ENCODE measurements at places on chromosomes 6 and 20. TPM values are rescaled to one million over a fixed set of nuclear protein-coding genes. Genes with fewer than 3 reads are reported as not detected.

DNA sequence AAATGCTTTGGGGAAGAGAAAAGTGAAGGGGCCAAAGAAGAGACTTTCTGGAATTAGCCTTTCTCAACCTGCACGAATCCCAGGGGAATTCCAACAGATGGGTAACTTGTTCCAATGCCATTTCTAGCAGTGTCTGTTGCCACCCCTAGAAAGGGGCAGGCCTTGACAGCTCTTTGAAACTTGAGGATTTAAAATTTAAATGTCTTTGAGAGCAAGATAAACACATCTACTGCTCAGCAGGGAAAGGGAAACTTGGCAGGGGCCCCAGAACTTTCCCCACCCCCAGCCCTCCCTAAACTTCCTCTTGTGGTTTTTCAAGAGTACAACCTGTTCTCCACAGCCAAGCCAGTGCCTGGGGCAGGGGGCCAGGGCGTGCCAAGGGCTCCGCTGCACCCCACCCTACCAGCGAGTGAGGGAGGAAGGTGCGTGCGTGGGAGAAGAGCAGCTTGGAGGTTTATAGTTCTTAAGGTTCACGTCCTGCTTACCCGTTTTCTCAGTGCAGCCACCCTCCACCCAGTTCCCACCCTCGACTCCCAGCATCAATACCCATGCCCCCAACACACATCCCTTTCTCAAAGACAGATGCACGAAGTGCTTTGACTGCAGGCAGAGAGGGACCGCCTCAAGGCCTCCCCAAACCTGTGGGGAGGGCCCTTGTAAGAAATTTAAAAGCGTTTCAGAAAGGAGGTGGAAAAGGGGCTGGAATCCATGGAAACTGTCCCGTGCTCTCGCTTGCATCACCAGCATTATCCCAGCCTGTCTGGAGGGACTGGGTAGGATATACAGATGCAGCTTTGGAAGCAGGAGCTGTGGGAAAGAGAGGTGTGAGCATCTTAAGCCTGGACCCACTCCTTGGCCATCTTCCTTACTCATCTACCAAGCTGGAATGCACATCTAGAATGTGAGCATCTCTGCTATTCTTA, 4.5 kb upstream of the TAF8 start:
- DNase-seq = peak; percentile 98

DNA sequence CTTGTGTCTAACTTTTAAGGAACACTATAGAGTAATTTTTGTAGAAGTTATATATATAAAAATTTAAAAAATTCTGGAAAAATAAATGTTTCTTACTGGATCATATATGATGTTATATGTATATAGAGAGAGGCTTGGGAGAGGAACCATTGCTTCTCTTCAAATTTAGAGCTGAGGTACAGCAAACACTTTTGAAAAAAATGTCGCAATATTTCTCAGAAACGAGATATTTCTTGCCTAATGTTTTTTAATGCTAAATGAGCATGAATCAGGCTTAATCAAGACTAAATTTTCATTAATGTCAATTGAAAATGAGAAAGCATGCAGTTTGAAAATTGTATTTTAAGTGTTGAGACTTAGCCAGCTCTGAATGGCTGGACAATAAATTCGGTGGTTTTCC, 2.6 kb downstream of the PKIB start:
- DNase-seq = no peak

DNA sequence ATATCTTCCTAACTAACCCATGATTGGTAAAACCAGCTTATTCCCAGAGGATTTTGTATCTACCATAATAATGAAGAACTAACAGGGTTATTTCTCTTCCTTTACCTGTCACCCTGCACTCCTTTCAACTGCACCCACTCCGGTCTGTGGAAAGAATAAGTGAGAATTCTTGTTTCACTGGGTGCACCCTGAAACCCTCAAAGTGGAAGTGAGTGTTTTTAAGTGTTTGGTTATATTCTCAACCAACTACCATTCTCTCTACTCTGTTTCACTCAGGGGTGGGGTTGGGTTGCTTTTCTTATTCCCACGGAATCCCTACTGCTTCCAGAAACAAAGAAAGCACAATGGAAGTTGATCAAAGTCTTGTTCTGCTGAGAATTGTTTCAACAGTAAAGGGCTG, 42.6 kb upstream of the KHDRBS2 start:
- no peak for DNase-seq

- no peak for DNase-seq
Measured at GRCh38 chr6:91094341-91094740, 507.5 kb upstream of the MAP3K7 start.

DNA sequence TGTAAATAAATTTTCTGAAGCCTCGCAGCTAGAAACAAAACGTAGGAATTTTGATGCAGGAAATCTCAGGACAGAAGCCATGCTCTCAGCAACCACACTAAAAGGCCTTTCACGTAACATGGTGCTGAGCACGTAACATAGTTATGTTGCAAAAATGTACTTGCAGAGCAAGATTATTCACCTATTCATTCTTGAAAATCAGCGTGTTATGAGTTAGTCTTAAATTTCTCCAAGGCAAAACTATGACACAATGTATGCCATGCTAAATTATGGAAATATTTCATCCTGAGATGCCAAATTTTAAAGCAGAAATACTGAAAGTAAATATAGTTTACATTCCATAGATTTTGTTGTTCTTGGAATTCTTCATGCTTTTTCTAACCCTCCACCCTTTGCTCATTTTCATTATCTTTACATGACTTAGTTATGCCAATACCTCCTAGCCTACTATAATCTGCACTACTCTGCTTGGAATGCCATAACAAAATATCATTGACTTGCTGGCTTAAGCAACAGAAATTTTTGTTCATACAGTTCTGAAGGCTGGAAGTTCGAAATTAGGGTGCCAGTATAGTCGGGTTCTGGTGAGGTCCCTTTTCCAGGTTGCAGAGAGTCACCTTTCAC, 179.8 kb upstream of the BMP5 start:
- no peak for DNase-seq

DNA sequence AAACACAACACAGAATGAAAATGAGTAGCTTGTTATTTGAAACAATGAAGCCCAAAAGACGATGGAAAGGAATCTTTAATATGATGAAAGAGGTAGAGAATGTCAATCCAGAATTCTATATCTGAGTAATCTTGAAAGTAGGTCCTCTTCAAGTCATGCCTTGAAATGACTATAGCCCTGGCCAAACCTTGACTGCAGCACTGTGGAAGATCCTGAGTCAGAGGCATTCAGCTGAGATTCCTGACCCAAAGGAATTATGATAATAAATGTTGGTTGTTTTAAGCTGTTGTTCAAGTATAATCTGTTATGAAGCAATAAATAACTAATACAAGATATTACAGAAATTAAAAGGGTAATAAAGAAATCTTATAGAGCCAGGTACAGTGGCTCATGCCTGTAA, 64.8 kb downstream of the IBTK start:
- no peak for DNase-seq

CDSN gene
- not detected for total RNA-seq

DNA sequence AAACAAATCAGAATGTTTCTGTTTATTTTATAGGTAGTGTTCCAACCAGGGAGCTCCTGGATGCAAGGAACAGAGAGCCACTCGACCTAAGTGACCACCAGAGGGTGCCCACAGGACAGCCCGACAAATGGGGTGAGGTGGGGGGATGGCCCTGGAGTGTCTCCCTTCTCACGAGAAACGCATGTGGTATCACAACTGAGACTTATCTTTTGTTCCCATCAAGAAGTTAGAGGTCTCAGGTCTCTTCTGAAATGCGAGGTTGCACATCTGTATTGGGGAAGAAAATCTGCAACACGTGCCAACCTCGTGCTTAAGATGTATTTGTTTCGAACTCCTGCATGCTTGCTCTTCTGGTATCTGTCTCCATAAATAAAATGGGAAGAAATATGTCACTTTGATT, 104.0 kb downstream of the ISM1 start:
- DNase-seq = peak; percentile 30

MYB gene
- 4.4 TPM for total RNA-seq

AMD1 gene
- total RNA-seq = 66.3 TPM

- DNase-seq = peak; percentile 38
Measured at GRCh38 chr6:169227116-169227515, 26.5 kb downstream of the THBS2 start.

- peak; percentile 69 for DNase-seq
Measured at GRCh38 chr20:1965520-1966351, 28.1 kb downstream of the PDYN start.

DNA sequence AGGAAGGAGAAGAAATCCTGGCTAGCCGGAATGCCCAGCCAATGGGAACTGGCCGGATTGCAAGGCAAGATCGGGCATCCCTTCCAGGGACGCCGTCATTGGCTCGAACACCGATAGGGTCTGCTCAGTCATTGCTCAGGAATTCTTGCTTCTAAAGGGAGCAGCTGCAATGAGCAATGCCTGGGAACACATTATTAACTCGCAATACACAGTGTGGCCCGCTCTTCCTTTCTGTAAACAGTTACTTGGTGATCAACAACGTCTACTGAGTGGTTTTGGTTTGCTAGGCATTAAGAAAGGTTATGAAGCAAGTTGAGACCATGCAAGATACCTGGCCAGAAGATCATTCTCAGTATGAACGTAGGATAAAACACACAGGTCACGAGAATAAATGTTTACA, 165.4 kb upstream of the CITED2 start:
- peak; percentile 69 for DNase-seq

- DNase-seq = no peak
Measured at GRCh38 chr20:53579581-53580375, 13.9 kb downstream of the ZNF217 start.

CD83 gene
- total RNA-seq = 13.6 TPM

WFDC12 gene
- not detected for total RNA-seq

ERVFRD-1 gene
- total RNA-seq = not detected

NFATC2 gene
- total RNA-seq = 7.6 TPM

DNA sequence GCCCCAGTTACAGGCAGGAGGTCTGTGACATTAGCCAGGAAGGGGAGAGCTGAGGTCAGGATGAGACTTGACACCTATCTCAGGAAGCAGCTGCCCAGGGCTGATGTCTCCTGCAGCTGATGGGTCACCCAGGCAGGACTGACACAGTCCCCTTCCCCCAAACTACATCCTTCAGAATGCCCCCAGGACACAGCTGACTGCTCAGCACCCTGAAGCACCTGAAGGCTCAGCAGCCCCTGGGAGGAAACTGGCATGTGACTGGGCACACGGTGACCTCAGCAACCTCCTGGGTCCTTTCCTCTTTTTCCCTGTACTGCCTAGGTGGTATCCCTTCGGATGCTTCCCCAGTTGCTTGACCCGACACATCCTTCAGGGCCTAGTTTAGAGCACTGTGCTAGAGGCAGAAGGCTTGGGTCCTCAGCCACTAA, 1.9 kb downstream of the SDC4 start:
- no peak for DNase-seq

GRCh38 chr6:107077710-107078109, 37.6 kb downstream of the BEND3 start:
- no peak for DNase-seq

DNA sequence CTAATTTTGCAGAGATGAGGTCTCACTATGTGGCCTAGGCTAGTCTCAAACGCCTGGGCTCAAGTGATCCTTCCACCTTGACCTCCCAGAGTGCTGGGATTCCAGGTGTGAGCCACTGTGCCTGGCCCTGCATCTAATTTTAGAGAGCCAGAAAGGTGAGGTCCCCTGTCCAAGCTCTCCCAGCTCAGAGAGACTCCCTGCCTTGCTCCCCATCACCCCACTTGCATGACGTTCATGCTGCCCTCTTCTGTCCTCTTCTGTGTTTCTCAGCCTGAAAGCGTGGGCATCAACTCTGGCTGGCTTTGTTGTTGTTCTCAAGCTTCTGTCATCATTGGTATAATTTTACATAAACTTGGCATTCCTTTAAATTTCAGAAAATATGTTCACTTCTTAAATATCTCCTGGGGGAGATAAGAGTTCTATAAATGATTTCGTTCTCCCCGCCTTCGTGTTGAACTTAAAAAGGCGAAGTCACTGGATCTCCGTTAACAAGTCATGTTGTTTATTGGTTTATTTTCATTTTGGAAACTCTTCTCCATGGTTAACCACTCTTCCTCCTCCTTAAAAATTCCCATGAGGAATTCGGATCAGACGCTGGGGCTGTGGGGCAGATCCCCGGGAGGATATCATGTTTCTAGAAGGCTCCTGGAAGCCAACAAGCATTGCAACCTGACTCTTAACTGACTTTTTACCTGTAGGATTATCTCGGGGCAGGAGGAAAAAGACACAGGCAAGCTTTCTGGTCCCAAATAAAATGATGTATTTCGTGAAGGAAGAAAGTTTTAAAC, 13.2 kb upstream of the PARD6B start:
- DNase-seq = no peak

- DNase-seq = no peak
Measured at GRCh38 chr20:46688151-46689081, 828 bp downstream of the TP53RK start.

DNA sequence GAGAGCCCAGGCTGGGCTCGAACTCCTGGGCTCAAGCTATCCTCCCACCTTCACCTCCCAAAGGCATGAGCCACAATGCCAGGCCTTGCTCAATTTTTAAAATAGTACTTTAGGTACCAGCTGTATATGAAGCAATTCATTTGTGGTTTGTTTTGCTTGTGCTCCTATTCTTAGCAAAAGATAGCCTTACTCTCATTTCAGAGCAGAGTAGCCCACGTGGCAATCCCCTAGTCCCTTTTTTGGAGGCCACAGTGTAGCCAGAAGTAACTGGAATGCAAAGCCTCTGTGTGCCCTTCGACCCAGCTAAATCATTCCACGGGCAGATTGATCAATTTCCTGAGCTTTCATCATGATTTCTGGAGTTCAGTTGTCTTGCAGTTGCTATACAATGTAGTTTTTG, 372.2 kb downstream of the NRN1 start:
- DNase-seq = no peak

ADAM33 gene
- total RNA-seq = 4.3 TPM

CALHM4 gene
- total RNA-seq = not detected

- no peak for DNase-seq
Measured at GRCh38 chr6:153028963-153029362, 26.5 kb upstream of the MTRF1L start.

GRCh38 chr6:50589751-50590470, 123.4 kb upstream of the TFAP2D start:
- DNase-seq = no peak

MUC22 gene
- not detected for total RNA-seq

DNA sequence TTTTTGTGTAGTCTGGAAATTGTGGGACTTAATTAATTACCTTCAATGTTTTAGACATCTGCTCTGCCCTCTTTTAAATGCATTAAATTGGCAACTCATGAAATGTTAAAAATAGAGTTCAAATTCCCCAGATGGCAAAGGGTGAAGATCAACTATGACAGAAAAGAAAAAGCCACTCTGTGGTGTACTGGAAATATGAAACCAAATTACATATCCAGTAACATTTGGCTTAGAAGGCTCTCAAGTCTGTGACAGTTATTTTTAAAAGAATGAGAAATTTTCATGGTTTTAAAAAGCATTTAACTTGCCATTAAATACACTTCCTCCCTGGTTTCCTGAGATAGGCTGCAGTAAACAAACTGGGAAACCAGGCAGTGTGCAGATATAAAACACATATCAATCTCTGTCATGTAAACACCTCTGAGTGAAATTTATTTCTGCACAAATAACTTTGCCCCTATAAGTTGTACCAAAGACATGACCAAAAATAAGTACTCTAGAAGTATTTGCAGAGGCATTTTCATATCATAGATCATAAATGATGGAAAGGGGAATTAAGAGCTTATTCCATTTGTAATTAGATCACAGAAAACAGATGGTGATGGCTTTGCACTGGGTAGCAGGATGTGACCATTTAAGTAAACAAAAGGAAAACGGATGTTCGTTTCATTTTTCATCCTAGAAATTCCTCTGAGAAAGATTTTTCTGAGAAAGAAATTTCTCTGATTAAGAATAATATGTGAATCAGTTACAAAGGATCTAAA, 360.1 kb downstream of the SAMD5 start:
- DNase-seq = no peak
